Inflammatory macrophage treated with lipopolysaccharide for 4 hours (primary cell): ENCODE measurements at places on chromosomes 6 and 20.

DNA sequence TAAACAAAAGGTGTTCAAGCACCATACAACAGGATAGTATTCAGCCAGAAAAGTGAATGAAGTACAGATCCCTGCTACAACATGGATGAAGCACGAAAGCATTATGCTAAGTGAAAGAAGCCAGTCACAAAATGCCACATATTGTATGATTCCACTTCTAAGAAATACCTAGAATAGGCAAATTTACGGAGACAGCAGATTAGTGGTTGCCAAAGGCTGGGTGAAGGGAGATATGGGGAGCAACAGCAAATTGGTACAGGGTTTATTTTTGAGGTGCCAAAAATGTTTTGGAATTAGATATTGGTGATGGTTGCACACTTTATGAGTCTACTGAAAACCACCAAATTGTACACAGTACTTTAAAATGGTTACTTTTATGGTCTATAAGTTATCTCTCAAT lies 23.2 kb downstream of the MAP3K5 start:
- no peak for DNase-seq

- peak; percentile 7 for DNase-seq
Observed at GRCh38 chr20:43658069-43658722, 8.7 kb upstream of the MYBL2 start.

DNA sequence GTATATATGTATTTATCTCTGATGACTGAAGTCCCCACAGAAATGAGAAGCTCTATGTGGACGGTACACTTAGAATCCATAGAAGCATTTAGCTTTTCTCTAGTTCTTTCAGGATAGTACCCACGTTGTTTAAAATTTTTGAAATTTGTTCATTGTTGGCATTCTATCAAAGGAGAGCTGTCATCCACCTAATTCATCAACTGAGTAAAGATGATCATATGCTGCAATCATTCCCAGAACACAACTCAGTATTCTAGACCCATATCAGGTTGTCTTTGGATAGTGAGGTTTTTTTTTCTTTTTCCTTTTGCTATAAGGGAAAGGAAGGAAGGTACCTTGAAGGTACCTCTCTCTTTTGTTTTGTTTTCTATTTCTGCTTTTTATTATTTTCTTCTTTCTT lies 9.3 kb downstream of the SERAC1 start:
- no peak for DNase-seq

- DNase-seq: no peak
Observed at GRCh38 chr6:5083307-5083583, 1.9 kb upstream of the PPP1R3G start.

DNA sequence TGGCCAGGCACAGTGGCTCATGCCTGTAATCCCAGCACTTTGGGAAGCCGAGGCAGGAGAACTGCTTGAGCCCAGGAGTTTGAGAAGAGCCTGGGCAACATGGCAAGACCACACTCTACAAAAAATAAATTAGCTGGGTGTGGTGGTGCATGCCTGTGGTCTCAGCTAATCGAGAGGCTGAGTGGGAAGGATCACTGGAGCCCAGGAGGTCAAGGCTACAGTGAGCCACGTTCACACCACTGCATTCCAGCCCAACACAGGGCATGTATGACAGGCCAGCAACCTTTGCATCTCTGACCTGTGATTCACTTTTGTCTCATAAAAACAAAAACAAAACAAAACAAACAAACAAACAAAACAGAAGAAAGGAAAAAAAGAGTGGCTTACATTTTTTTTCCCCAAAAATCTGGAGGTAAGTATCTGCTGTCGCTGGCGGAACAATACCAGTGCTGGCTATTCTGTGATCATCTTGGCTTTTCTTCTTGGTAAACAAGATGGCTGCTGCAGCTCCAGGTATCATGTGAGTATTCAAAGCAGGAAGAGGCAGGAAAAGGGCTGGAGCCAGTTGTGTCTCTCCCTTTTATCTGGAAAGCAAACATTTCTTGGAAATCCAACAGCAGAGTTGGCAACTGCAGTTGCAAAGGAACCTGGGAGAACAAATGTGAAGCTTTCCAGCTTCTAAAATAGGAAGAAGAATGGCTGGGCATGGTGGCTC lies 40.4 kb upstream of the ZMYND8 start:
- no peak for DNase-seq

GRCh38 chr6:154219250-154219649 lies 137.4 kb downstream of the IPCEF1 start:
- no peak for DNase-seq

DNA sequence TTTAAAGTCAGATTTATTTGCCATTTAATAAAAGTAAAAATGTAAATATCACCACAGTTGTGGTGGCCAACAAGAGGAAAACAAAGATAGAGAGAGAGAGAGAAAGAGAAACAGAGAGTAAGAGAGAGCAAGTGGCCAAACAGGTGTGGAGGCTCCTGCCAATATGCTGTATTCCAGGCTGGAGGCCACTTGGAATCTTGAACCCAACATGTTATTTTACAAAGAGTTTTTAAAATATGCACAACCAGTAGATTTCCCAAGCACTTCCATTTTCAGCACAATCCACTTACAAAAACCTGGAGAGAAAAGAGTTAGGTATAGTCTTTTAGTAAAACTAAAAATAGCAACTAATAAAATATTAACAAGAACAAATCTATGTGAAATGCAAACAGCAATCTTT lies 1323.1 kb upstream of the CITED2 start:
- no peak for DNase-seq

DNA sequence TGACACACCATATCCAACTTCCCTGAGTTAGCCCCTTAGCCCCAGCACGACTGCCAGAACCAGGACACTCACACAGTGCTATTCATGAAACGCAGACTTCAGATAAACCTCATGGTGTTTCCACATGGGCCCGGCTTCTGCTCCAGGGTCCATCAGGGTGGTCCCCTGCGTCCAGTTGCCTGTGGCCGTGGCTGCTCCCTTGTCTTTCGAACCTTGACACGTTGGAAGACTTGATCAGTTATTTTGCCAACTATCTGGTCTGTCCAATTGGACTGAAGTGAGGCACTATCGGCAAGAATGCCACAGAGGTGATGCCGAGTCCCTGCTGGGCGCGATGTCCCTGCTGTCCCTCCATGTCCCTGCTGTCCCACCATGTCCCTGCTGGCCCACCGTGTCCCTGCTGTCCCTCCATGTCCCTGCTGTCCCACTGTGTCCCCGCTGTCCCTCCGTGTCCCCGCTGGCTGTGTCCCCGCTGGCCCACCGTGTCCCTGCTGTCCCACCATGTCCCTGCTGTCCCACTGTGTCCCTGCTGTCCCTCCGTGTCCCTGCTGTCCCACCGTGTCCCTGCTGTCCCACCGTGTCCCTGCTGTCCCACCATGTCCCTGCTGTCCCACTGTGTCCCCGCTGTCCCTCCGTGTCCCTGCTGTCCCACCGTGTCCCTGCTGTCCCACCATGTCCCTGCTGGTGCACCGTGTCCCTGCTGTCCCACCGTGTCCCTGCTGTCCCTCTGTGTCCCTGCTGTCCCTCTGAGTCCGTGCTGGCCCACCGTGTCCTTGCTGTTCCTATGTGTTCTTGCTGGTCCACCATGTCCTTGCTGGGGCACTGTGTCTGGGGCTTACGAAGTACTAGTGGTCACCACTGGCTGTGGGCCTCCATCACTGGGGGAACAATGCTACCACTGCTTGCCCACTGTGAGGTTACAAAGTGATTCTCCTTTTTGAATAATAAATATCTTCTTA lies 251.4 kb downstream of the DLL1 start:
- DNase-seq: no peak

DNA sequence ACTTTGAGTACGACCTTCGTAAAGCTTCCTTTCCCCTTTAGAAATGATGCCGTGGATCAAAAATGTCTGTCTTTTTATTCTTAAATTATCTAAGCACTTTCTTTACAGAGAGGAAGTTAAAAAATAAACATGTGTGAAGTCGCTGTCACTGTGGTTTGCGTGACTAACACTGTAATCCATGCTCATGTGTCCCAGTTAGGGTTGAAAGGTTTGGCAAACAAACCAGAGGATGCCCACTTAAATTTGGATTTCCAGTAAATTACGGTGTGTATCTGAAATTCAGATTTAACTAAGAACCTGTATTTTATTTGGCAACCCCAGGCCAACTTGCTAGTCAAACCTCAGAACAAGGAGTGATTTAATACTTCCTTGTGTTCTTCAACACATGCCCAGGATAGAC lies 21.1 kb downstream of the HLA-DRB1 start:
- DNase-seq: no peak

DNA sequence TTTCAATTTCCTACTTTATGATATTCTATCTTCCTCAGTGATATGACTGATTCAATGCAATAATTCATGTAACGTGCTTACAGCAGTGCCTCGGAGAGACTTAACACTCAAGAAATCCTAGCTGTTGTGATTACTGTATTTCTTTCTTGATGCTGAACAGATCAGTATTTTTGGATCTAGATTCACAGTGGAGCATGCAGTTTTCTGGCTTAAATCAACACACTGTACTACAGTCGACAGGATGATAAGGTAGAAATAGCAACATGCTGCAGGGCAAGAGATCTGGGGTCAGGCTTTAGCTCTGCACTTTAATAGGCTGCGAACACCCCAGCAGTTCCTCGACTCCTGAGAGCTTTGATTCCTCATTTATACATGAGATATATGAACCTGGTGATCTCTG lies 161.0 kb downstream of the AIG1 start:
- DNase-seq: no peak

- DNase-seq: no peak
Observed at GRCh38 chr20:44598423-44599305, 16.3 kb downstream of the PKIG start.

DNA sequence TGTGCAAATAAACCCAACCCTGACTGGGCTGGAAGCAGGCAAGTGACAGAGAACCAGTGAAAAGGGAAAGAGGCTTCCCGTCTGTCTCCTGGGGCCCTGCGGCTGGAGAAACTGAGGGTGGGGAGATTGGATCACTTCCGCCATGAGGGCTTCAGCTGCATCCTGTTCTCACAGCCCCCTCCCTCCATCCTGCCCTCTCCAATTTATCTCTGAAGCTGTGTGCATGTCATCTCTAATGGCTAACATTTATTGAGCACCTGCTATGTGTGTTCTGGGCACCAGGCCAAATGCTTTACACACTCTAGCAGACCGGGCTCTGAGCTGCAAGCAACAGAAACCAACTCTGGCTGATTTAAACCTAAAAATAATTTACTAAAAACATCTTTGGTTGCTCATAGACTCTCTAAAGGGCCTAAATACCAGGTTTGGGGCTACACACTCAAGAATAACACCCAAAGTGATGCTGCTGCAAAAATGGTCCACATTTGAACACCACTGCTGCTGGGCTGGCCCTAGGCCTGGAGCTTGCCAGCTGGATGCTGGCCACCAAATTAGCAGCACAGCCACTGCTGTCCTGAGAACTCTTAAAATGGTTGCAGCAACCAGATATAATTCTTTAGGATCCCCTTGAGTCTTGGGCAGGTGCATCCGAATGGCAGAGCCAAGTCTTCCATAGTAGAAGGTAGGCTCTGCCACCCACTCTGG lies 123.6 kb upstream of the LRFN2 start:
- DNase-seq: no peak

DNA sequence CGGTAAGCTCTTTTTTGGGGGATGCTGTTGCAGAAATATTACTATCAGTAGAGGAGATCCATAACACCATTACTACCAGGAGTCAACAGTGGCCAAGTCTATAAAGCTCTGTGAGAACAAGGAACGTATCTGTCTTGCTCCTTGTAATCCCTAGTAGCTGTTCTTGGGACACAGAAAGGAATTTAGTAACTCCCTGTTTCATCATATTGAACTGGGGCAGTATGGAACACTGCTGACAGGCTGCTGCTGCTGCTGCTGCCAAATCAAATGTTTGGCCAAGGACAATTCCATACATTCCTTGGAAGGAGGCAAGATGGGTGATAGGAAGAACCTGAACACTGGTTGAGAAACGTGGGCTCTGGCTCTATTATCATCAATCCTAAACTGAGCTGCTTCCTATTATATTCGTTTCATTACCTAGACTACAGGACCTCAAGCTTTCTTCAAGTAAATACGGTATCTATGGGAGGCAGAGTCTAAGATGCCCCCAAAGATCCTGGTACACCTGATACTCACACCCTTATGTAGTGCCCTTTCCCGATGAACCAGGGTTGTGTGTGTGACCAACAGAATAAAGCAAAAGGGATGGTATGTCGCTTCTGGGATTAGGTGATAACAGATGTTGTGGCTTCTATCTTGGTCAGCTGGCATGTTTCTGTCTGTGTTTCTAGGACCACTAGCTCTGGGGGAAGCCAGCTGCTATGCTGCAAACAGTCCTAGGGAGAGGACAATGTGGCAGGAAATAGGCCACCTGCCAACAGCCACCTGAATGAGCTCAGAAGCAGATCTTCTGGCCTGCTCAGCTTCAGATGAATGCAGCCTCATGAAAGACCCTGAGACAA lies 39.5 kb downstream of the ELOVL5 start:
- no peak for DNase-seq

GRCh38 chr6:37630281-37630799 lies 67.3 kb downstream of the MDGA1 start:
- peak; percentile 99 for DNase-seq

- peak; percentile 59 for DNase-seq
Observed at GRCh38 chr6:51855310-51856082, 231.9 kb downstream of the PKHD1 start.

- peak; percentile 44 for DNase-seq
Observed at GRCh38 chr20:33291830-33292355, 8.9 kb downstream of the BPIFB1 start.

GRCh38 chr20:20435453-20435852 lies 67.5 kb downstream of the INSM1 start:
- no peak for DNase-seq

DNA sequence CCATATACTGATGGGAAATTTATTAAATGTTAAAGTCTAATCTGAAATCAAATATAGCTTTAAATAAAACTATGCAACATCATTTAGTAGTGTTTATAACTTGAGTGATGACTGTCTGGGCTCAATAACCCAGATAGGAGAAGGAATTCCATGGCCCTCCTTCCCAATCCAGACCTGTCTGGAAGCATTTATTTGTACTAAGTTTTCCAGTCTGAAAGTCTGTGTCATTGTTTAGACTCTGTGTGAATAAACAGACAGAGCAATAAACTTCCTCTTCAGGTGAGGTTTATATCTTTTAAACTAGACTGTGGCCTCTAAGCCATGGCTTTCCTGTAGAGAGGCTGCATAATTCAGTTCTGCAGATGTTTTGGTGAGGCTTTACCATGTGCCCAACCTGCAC lies 176.4 kb downstream of the SOX4 start:
- DNase-seq: no peak

- no peak for DNase-seq
Observed at GRCh38 chr6:152478377-152479010, 158.7 kb downstream of the SYNE1 start.

- DNase-seq: no peak
Observed at GRCh38 chr6:72911463-72912155, 289.7 kb downstream of the KCNQ5 start.

DNA sequence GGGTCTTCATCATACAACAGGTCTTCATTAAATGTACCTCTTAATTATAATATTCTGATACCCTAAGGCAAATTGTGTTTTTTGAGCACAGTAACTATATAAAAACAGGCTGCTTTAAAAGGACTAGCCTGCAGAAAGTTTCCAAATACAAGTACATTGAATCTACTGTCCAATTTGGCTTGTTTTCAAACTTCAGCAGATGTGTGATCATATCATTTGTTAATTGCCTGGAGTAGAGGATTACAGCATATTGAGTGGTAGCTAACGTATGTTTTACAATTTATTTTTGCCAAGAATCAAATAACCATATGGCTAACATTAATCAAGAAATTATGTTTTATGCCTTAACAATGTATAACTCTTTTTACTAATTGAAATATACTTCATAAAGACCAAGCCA lies 12.6 kb downstream of the TINAG start:
- DNase-seq: no peak
